ENCODE measurements at places on chromosomes 5 and 9.

DNA sequence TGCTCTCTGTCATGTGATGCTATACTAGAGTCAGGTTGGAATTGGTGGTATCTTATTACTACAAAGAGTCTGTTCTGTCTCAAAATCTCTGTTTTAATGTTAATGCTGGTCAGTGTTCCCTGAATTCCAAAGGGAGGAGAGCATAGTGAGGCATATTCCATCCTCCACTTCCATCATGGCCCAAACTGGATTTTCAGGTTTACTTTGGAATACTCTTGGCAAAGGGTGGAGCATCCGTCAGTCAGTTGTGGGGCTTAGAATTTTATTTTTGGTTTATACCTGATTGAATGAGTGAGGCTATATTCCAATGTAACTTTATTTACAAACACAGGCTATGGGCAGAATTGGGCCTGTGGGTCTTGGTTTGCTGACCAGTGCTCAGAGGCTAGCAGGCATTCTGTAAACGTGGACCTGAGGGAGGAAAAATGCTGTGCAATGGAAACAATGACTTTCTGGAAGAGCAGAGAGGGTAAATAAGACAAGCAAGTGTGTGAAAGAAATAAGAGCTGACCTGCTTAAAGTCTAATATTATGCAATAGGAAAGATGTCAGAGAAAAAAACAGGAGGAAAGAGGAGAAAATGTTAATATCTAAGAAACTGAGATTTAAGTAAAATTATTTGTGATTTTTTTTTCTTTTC lies 106.2 kb upstream of the CLINT1 start:
- no peak for DNase-seq

GRCh38 chr5:84379749-84380148 lies 4.9 kb downstream of the EDIL3 start:
- no peak for DNase-seq

DNA sequence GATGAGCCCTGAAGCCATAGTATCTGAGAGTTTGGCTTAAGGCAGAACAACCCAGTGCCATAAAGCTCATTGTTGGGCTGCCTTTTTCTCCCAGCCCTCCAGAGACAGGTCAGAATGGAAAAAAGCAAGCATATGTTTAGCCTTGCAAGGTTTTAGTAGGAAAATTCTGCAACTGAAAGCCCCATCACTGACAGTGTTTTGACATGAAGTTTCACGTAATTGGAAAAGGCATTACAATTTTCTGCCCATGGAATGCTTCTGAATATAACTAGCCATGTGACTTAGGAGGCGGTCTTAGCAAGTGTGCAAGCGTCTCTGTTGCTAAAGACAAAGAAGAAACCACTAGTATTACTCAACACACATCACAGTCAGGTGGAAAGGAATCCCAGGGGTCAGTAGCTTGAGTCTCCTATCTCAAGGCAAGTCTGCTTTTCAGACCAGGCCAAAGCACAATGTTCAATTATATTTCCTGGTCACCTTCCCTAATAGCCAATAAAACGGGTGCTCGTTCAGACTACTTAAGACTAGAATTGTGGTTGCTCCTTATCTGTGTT lies 117.6 kb downstream of the CARTPT start:
- no peak for DNase-seq

GRCh38 chr5:174454464-174454863 lies 269.9 kb upstream of the MSX2 start:
- no peak for DNase-seq

- DNase-seq, result no peak
Measured at GRCh38 chr9:101247297-101247696, 137.5 kb downstream of the BAAT start.

GRCh38 chr9:29214690-29215253 lies 1641.5 kb upstream of the C9orf72 start:
- no peak for DNase-seq

- no peak for DNase-seq
Measured at GRCh38 chr5:107769519-107769918, 98.8 kb upstream of the EFNA5 start.

- peak; percentile 10 for DNase-seq
Measured at GRCh38 chr5:131943916-131944315, 1.5 kb downstream of the MEIKIN start.

DNA sequence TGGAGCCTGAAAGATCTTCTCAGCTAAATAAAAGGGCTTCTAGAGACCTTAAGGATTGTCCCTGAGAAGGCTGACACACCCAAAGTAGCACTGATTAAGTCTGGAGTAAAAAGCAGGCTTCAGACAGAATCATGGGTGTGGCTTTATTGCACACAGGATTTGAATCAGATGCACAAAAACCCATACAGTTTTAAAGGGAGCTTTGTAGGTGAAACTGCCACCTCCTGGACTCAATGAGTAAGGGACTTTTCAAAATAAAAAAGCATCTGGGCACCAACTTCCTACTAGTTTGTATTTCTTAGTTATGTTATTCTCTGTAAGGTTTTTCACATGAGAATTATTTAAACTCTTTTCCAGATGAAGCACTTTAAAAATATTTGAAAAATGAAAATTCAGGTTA lies 129.4 kb downstream of the EDIL3 start:
- DNase-seq, result no peak

DNA sequence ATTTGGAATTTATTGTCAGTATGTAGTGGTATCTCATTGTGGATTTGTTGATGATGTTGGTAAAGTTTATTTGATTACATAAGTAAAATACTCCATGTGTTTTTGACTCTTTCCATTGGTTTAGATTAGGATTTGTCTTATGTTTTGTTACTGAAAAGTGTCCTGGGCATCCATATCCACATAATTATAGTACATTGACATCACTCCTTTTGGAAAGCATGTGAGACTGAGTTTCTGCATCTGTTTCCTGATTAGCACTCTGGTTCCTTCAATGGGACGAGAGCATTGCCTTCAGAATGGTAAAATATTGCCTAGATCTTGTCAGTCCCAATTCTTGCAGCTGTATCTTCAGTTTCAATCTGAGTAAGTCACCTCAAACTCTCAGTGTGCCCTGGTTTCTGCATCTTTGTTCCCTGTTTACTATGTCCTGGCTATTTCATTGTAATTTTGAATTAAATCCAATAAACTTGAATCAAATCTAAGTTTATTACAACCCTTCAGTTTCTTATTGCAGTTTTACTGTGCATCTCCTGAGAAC lies 128.1 kb downstream of the FBXO38 start:
- DNase-seq, result no peak

- no peak for DNase-seq
Measured at GRCh38 chr9:136234597-136234996, 11.0 kb downstream of the QSOX2 start.

- no peak for DNase-seq
Measured at GRCh38 chr9:98121058-98121457, 2.0 kb upstream of the TRIM14 start.

DNA sequence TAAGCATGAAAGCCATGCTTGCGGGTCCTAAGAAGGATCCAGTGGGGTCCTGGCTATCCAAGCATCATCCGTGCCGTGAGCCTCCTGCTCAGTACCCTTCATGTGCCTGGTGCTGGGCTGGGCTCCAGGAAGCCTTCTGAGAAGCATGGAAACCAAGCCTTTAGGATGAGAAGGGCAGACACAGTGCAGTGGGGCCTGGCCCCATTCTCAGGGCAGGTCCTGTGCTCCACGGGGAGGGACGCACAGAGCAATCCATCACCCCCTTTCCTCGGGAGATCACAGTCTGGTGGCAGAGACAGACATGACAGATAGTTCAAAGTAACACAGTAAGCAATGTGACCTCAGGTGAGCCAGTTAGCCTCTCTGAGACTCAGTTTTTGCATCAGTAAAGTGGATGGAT lies 76.9 kb downstream of the RGS3 start:
- no peak for DNase-seq

GRCh38 chr5:151577566-151577965 lies 13.6 kb downstream of the FAT2 start:
- peak; percentile 12 for DNase-seq

- no peak for DNase-seq
Measured at GRCh38 chr5:130549884-130550561, 615.0 kb downstream of the HINT1 start.

GRCh38 chr5:172496671-172497371 lies 42.5 kb upstream of the SH3PXD2B start:
- DNase-seq, result no peak

Measured in bone marrow (tissue), 2 donors.